ENCODE measurements at places on chromosomes 12 and 14.

DNA sequence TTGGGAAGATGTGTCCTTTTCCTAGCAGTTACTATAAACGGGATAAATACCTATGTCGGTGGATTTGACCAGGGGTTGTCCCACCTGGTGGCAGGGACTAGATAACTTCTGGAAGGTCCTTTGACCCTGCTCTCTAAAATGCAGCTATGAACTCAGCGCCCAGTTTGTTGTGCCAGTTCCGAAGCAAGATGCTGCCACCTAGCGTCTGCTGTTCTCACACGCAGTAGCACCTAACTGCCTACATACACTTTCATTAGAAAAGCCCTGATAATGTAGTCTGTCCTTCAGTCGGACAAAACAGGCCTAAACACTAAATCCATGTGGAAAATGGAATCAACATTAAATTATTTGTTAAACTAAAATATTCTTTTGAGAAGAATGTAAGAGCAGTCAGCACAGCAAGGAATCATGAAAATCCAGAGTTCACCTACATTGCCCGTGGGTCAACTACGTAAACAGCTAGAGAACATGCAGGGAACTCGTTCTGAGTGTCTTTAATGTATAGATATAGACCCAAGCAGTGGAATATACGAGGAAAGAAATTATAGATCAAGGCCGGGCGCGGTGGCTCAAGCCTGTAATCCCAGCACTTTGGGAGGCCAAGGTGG, 51.1 kb upstream of the CRACR2A start:
- H3K27me3 ChIP-seq: no peaks in the 10 kb centered on the region
- no peak overlapping the region for H3K4me3 ChIP-seq
- no peaks in the 10 kb centered on the region for H3K4me1 ChIP-seq
- H3K27ac ChIP-seq: no peak overlapping the region
- DNase-seq: peak; percentile 70
- peaks cover 18% of the 10 kb centered on the region for H3K36me3 ChIP-seq

DNA sequence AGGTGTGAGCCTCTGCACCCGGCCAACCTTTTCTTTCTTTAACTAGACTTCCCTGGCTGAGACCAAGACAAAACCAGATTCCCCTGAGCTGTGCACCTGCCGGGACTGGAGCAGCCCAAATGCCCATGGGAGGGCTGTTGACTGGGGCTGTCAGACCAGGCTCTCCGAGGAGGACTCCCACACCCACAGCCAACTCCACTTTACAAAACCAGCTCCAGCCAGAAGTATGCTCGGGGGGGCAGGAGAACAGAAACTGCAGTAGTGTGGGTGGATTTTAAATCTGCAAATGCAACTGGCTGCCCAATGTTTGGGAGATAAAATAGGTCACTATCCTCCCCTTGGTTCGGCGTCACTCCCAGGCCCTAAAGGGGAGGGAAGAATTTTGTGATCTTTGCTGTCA, 78.5 kb downstream of the VCPKMT start:
- H3K27me3 ChIP-seq: no peaks in the 10 kb centered on the region
- no peak overlapping the region for H3K4me3 ChIP-seq
- no peaks in the 10 kb centered on the region for H3K36me3 ChIP-seq
- peaks cover 9% of the 10 kb centered on the region for H3K4me1 ChIP-seq
- no peak for DNase-seq

GRCh38 chr14:69593018-69593677, 18.2 kb upstream of the SUSD6 start:
- no peaks in the 10 kb centered on the region for H3K27me3 ChIP-seq
- H3K36me3 ChIP-seq: no peaks in the 10 kb centered on the region
- peak overlapping the region; percentile 8 for H3K27ac ChIP-seq
- DNase-seq: no peak
- peak overlapping the region; percentile 17 for H3K4me3 ChIP-seq

GRCh38 chr12:131640525-131640924, 70.4 kb upstream of the SFSWAP start:
- H3K36me3 ChIP-seq: no peaks in the 10 kb centered on the region
- H3K27me3 ChIP-seq: peaks cover 87% of the 10 kb centered on the region
- no peak overlapping the region for H3K4me3 ChIP-seq
- DNase-seq: no peak
- no peak overlapping the region for H3K27ac ChIP-seq

DNA sequence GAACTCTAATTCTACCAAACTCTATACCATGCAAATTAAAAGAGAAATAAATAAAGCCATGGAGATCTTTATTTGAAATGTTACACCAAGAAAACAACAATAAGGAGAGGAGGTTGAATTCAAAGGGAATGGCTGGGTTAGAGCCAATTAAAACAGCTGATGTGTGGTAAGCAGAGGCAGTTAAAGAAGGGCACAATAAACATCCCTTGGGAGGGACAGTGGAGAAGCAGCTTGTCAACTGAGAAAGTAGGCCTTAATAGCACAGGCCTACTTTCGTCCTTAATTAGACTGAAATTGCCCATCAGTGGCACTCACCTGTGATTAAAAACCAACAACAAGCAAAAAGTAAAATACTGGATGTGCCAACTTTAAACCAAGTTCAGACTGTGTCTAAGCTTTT, 16.3 kb upstream of the NAV3 start:
- H3K36me3 ChIP-seq: no peaks in the 10 kb centered on the region
- H3K4me1 ChIP-seq: no peaks in the 10 kb centered on the region
- DNase-seq: no peak
- no peaks in the 10 kb centered on the region for H3K27me3 ChIP-seq
- no peak overlapping the region for H3K27ac ChIP-seq

DNA sequence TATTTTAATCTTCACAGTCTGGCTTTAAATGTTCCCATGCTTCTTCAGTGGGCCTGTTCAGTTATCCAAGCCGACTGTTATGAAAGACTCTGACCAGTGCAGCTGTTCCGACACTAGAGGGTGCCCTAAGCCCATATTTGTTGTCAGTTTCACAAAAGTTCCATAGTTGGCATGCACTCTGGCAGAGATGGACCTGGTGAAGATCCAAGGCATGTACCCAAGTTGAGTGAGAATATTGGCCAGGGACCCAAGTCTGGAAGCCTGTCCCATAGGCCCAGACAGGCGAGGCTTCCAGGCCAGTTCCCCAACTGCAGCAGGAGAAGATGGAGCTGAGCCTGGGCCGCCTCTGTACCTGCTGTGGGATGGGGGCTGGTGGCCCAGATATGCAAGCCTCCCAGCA, 27.4 kb upstream of the GUCY2C start:
- DNase-seq: peak; percentile 37
- no peaks in the 10 kb centered on the region for H3K36me3 ChIP-seq
- no peaks in the 10 kb centered on the region for H3K27me3 ChIP-seq
- H3K4me3 ChIP-seq: no peak overlapping the region
- no peak overlapping the region for H3K27ac ChIP-seq
- H3K4me1 ChIP-seq: no peaks in the 10 kb centered on the region

DNA sequence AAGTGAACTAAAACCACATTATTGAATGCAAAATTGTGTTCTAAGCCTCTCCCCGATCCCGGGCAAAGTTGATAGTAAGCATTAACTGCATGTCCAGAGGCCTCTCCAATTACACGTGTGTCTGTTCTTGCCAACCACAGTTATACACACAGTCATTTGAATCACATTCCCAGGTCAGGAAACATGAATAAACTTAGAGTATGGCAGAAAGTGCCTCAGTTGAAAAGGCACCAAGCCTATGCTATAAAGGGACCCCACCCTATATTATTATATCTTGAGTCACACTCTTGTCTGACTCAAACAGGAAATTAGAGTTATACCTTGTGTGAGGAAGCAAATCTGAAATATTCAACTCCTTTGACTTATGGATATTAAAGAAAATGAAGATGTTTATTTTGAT, 128.3 kb upstream of the STXBP6 start:
- DNase-seq: no peak
- H3K27me3 ChIP-seq: no peaks in the 10 kb centered on the region
- H3K4me3 ChIP-seq: no peak overlapping the region
- no peaks in the 10 kb centered on the region for H3K36me3 ChIP-seq
- no peak overlapping the region for H3K27ac ChIP-seq
- H3K4me1 ChIP-seq: no peaks in the 10 kb centered on the region

DNA sequence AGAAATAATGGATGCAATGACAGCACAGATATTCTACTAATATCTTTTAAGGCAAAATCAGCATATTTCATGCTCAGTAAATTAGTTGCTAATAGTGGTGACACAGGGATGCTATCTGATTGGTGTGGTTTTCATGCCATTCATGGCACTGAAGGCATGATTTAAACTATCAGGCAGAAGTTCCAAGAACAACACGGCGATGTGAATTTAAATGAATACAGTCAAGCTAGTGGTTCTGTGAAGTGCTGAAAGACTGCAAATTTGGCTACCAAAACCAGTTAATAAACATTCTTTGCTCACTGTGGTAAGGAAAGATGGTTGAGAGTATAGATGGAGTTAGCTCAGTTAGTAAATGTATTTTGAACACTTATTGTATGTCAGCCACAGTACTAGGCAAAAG, 272.0 kb upstream of the DIO2 start:
- H3K4me3 ChIP-seq: no peak overlapping the region
- H3K36me3 ChIP-seq: no peaks in the 10 kb centered on the region
- no peak for DNase-seq
- H3K4me1 ChIP-seq: no peaks in the 10 kb centered on the region
- H3K27ac ChIP-seq: no peak overlapping the region
- no peaks in the 10 kb centered on the region for H3K27me3 ChIP-seq

- no peaks in the 10 kb centered on the region for H3K36me3 ChIP-seq
- H3K4me1 ChIP-seq: peaks cover 41% of the 10 kb centered on the region
Measured at GRCh38 chr12:107094183-107094448, 767 bp upstream of the CRY1 start.

GRCh38 chr14:92287987-92288386, 35.0 kb upstream of the SLC24A4 start:
- H3K36me3 ChIP-seq: no peaks in the 10 kb centered on the region
- peaks cover 44% of the 10 kb centered on the region for H3K27me3 ChIP-seq
- no peaks in the 10 kb centered on the region for H3K4me1 ChIP-seq
- DNase-seq: no peak
- H3K27ac ChIP-seq: no peak overlapping the region

DNA sequence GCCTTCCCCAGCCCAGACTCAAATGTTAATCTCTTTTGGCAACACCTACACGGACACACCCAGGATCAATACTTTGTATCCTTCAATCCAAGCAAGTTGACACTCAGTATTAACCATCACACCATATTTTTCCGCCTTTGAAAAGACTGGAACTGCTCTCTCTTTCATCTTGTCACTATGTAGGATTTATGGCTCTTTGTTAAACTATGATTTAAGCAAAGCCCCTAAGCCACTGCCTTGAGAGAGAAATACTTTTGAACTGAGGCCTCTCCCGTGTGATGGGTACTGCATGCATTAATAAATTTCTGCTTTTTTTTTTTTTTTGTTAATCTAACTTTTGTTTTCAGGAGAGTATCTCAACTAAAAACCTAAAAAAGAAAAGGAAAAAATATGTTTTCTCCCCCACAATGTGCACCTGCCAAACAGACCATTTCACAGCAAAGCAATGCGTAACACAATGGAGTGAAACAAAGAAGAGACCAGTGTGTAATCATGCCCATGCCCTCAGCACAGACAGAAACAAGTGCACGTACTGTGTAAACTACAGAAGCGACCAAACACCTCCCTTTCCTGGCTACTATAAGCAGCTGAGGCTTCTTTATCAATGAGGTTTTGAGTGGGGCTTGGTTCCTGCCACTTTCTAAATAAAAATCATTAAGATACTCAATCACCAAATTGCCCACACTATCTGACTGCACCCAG, 28.3 kb upstream of the ETFBKMT start:
- H3K27me3 ChIP-seq: no peaks in the 10 kb centered on the region
- H3K4me3 ChIP-seq: no peak overlapping the region
- peak overlapping the region; percentile 71 for H3K27ac ChIP-seq

GRCh38 chr12:115205755-115206308, 521.9 kb upstream of the TBX3 start:
- H3K27me3 ChIP-seq: peaks cover 12% of the 10 kb centered on the region
- H3K36me3 ChIP-seq: no peaks in the 10 kb centered on the region

- H3K27ac ChIP-seq: no peak overlapping the region
- H3K4me3 ChIP-seq: no peak overlapping the region
- H3K36me3 ChIP-seq: no peaks in the 10 kb centered on the region
Measured at GRCh38 chr14:54631016-54631415, 64.1 kb downstream of the SAMD4A start.

- no peaks in the 10 kb centered on the region for H3K36me3 ChIP-seq
- H3K4me3 ChIP-seq: no peak overlapping the region
- no peaks in the 10 kb centered on the region for H3K4me1 ChIP-seq
- H3K27me3 ChIP-seq: no peaks in the 10 kb centered on the region
- no peak overlapping the region for H3K27ac ChIP-seq
Measured at GRCh38 chr14:52514046-52514811, 38.1 kb downstream of the TXNDC16 start.

DNA sequence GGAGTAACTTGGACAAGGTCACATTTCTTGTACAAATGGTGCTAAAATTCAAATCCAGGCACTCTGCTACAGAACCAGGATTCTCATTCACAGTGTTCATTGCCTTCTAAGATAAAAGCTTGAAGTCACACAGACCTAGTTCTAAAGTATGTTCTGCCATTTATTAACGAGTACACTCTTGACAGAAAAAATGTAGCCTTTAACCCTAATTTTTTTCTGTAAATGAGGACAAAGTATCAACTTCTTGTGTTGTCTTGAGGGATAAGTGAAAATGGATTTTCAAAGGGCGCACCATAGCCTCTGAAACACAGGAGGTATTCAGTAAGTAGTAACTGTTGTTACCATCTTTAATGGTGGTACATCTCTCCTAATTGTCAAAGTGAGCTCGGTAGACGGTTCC, 379.8 kb upstream of the FLRT2 start:
- H3K27me3 ChIP-seq: no peaks in the 10 kb centered on the region
- H3K4me3 ChIP-seq: no peak overlapping the region
- no peaks in the 10 kb centered on the region for H3K36me3 ChIP-seq
- no peak for DNase-seq

GRCh38 chr14:79077096-79077495, 906.9 kb downstream of the NRXN3 start:
- no peaks in the 10 kb centered on the region for H3K36me3 ChIP-seq
- no peak overlapping the region for H3K27ac ChIP-seq
- DNase-seq: no peak
- H3K4me1 ChIP-seq: no peaks in the 10 kb centered on the region

All from left ventricle myocardium inferior (tissue), 1 donor.